Mucosa of gallbladder (tissue), 1 donor: ENCODE measurements at places on chromosomes 5 and 9. TPM values are rescaled to one million over a fixed set of nuclear protein-coding genes. Genes with fewer than 3 reads are reported as not detected.

DIPK1B gene
- total RNA-seq: 8.8 TPM

GFI1B gene
- total RNA-seq: 1.3 TPM

FAM81B gene
- not detected for total RNA-seq

PDE8B gene
- 29.4 TPM for total RNA-seq

ENC1 gene
- total RNA-seq: 36.0 TPM

ZNF366 gene
- 3.1 TPM for total RNA-seq

C1QTNF2 gene
- total RNA-seq: 2.2 TPM

CFAP157 gene
- 1.4 TPM for total RNA-seq

SNX24 gene
- 18.2 TPM for total RNA-seq

FAXDC2 gene
- 91.0 TPM for total RNA-seq

PCDHA9 gene
- 0.29 TPM for total RNA-seq

EEIG1 gene
- 220 TPM for total RNA-seq

SLC6A3 gene
- 0.23 TPM for total RNA-seq

LCP2 gene
- 38.4 TPM for total RNA-seq

ABO gene
- total RNA-seq: 16.3 TPM

ZNF658 gene
- 4.5 TPM for total RNA-seq

PCDHGB4 gene
- total RNA-seq: 5.2 TPM

SPINK6 gene
- total RNA-seq: not detected

BTNL3 gene
- 0.09 TPM for total RNA-seq

SLC1A3 gene
- total RNA-seq: 26.2 TPM

IRX1 gene
- total RNA-seq: not detected

CEP120 gene
- 19.5 TPM for total RNA-seq

SNCB gene
- total RNA-seq: 0.14 TPM

AK6 gene
- 32.4 TPM for total RNA-seq

FGF1 gene
- 0.98 TPM for total RNA-seq

CATSPER3 gene
- 1.0 TPM for total RNA-seq

CDH6 gene
- 75.9 TPM for total RNA-seq

ZDHHC11 gene
- total RNA-seq: 23.2 TPM

GDA gene
- 70.0 TPM for total RNA-seq

RLN2 gene
- total RNA-seq: not detected

PALM2AKAP2 gene
- total RNA-seq: 10.1 TPM

C9orf43 gene
- total RNA-seq: 0.37 TPM

CCDC127 gene
- 7.0 TPM for total RNA-seq

PCDHB14 gene
- total RNA-seq: 9.4 TPM

LEAP2 gene
- total RNA-seq: 42.4 TPM

TAF1L gene
- 0.03 TPM for total RNA-seq

FOXD4L4 gene
- not detected for total RNA-seq

SPATA31E1 gene
- not detected for total RNA-seq

C5orf58 gene
- 0.52 TPM for total RNA-seq

IFNE gene
- 0.23 TPM for total RNA-seq

OR2V2 gene
- not detected for total RNA-seq

SCGB3A1 gene
- 1.3 TPM for total RNA-seq
